Activated CD4-positive, alpha-beta T cell treated with anti-CD3 and anti-CD28 coated beads, Interleukin-2, amount 50 U/mL, for 16 hours (primary cell): ENCODE measurements at places on chromosomes 2 and 18.

DNA sequence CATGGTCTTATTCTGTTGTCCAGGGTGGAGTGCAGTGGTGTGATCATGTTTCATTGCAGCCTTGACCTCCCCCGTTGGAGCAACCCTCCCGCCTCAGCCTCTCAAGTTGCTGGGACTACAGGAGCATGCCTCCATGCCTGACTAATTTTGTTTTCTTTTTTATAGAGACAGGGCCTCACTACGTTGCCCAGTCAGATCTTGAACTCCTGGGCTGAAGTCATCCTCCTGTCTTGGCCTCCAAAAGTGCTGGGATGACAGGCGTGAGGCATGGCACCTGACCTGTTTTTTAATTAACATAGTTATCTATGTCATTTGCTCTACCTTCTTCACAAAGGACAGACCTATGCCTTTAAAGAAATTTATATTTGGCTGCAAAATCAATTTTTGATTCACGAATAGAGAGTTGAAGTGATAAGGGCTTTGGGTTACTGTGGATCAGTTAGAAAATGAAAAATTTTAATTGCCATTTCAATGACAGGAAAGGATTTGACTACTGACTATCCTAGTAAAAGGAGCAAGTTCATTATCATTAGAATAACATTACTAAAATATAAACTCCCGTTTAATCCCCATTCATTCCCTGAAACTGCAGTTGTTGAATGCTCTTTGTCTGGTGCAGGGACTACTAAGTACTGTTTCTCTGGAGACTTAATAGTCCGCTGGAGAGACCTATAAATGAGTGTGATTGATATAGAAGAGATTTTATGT, 3.7 kb downstream of the RNF138 start:
- DNase-seq: peak; percentile 48

DNA sequence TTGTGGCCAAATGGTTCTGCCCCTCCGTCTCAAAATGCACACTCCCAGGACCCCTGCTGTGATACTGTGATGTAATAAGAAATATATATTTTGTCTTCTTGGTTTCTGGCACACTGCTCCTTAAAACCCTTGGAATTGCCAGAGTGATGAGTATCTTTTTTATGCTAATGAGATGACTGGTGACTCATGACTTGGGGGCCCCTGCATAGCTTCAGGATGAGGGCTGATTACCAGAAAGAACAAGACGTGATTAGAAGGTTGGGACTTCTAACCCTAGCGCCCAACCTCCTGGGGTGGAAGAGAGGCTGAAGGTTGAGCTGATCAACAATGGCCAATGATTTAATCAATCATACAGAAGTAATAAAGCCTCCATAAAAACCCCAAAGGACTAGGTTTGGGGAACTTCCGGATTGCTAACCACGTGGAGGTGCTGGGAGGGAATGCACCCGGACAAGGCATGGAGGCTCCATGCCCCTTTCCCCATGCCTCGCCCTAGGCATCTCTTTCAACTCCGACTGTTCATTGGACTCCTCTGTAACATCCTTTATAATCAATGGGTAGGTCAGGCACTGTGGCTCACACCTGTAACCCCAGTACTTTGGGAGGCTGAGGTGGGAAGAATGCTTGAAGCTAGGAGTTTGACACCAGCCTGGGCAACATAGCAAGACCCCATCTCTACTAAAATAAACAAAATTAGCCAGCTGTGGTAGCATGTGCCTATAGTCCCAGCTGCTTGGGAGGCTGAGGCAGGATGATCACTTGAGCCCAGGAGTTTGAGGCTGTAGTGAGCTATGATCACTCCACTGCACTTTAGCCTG, 89.1 kb downstream of the HS1BP3 start:
- no peak for DNase-seq

DNA sequence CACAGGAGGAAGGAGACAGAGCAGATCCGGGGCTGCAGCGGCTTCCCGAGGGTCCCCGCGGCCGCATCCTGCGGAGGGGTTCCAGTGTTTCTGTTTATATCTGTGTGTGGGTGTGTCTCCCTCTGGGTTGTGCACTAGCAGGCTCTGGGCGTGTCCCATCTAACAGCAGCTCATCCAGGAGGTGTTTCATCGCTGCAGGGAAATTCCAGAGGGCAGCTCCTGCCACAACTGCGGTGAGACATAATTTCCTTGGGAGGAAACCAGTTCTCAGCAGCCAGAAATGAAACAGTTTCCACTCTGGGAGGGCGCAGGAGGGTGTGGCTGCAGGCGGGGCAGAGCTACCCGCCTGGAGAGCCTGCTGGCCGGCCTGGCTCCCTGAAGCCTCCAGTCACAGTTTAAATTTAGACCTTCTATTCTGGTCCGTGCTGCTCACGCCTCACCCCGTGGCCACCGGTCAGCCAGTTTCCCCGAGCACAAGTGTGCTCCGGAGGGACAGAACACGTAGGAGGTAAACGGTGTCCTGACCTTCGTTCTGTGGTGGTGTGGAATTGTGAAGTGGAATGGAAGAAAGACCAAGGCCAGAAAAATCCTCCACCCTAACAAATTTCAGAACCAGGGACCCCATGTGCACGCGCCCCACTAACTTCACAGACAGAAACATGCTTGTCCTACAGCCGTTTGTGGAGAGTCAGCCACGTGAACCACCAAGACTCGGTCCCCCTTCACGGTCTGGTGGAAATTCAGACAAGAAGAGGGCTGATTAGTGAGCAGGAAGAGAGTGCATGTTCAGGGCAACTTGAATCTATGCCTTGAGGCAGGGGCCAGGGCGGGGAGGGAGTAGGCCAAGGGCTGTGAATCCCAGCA, 50.2 kb downstream of the TEX44 start:
- peak; percentile 72 for DNase-seq

- DNase-seq: no peak
Measured at GRCh38 chr2:232626584-232626983, 6.8 kb upstream of the EFHD1 start.

DNA sequence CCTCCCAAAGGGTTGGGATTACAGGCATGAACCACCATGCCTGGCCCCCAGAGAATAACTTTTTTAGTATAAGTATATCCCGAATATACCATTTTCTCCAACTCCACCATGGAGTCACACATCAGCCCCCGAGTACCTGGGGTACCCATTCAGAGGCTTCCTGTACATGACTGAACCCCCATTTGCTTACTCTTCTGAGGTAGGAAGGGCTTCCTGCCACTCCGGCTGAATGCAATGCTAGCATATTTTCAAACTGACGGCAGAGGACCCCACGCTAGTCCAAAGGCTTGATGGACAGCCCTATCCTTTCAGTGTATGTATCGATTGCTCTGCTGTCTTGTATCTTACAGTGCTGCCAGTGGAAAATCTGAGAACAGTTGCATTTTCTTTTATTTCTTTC, 220.6 kb upstream of the SH3BP4 start:
- no peak for DNase-seq

GRCh38 chr2:9554921-9555296, 721 bp downstream of the ADAM17 start:
- DNase-seq: peak; percentile 51

GRCh38 chr2:190478572-190479195, 55.8 kb downstream of the NEMP2 start:
- DNase-seq: no peak

- no peak for DNase-seq
Measured at GRCh38 chr2:168624028-168624427, 168.0 kb downstream of the CERS6 start.

- peak; percentile 40 for DNase-seq
Measured at GRCh38 chr2:118032169-118033013, 18.5 kb upstream of the CCDC93 start.

- no peak for DNase-seq
Measured at GRCh38 chr2:9665898-9666297, 35.1 kb upstream of the YWHAQ start.

- peak; percentile 73 for DNase-seq
Measured at GRCh38 chr2:102449370-102449974, 23.6 kb upstream of the SLC9A4 start.

GRCh38 chr18:78977637-78978348, 1.8 kb upstream of the SALL3 start:
- no peak for DNase-seq

DNA sequence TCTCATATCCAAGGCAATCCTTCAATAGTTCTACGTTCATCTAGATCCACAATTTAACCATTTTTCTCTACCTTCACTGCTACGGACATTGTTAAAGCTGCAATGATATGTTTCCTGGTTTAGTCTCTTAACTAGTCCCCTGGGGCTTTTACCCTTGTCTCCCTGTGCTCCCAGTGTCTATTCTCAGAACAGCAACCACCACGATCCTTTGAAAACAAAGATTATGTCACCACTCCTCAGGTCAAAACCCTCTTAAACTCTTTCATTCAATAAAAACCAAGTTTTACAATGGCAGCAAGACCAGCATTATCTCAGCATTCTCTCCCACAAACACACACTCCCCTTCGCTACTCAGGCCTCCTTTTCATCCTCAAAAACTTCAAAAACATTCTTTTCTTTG, 298.2 kb upstream of the CHST9 start:
- no peak for DNase-seq

GRCh38 chr2:151481744-151482143, 72.0 kb downstream of the RIF1 start:
- DNase-seq: peak; percentile 83

- peak; percentile 8 for DNase-seq
Measured at GRCh38 chr2:106566050-106566449, 78.9 kb downstream of the CD8B2 start.

- DNase-seq: no peak
Measured at GRCh38 chr2:145601361-145601925, 1081.5 kb upstream of the ZEB2 start.
